ENCODE measurements at places on chromosomes 7 and 10. TPM values are rescaled to one million over a fixed set of nuclear protein-coding genes. Genes with fewer than 3 reads are reported as not detected.

The STEAP1B gene
- not detected for total RNA-seq

The TMEM225B gene
- total RNA-seq, result 1.0 TPM

The ODAD2 gene
- not detected for total RNA-seq

The CELF2 gene
- total RNA-seq, result 0.16 TPM

The SEMA4G gene
- 9.3 TPM for total RNA-seq

The SPDYE2 gene
- not detected for total RNA-seq

The VGF gene
- 12.8 TPM for total RNA-seq

The ASZ1 gene
- not detected for total RNA-seq

The BTBD16 gene
- 1.7 TPM for total RNA-seq

The DENND2A gene
- total RNA-seq, result 0.78 TPM

The HDAC9 gene
- total RNA-seq, result 0.27 TPM

The PTCD1 gene
- total RNA-seq, result 7.3 TPM

The AP3M1 gene
- total RNA-seq, result 35.4 TPM

The GSTO2 gene
- 1.5 TPM for total RNA-seq

The SPDYE9 gene
- not detected for total RNA-seq

The MAGI2 gene
- total RNA-seq, result 0.40 TPM

The CPN1 gene
- total RNA-seq, result 0.20 TPM

The EBF3 gene
- total RNA-seq, result 0.20 TPM

The POLR2J2 gene
- total RNA-seq, result 0.28 TPM

The METTL27 gene
- 9.8 TPM for total RNA-seq

The PRRT4 gene
- 0.50 TPM for total RNA-seq

The SPDYE5 gene
- not detected for total RNA-seq

The HELLS gene
- 23.2 TPM for total RNA-seq

The SAMD9 gene
- 4.9 TPM for total RNA-seq

The SNCG gene
- 10.0 TPM for total RNA-seq

The OGDHL gene
- 0.13 TPM for total RNA-seq

The FOXP2 gene
- not detected for total RNA-seq

The GDI2 gene
- 223 TPM for total RNA-seq

The ST7 gene
- total RNA-seq, result 21.0 TPM

The FLNC gene
- 4.7 TPM for total RNA-seq

The NPY gene
- total RNA-seq, result not detected

The CYP2C18 gene
- total RNA-seq, result not detected

The PTPRN2 gene
- 0.83 TPM for total RNA-seq

The EEF1AKMT2 gene
- 18.0 TPM for total RNA-seq

The HOXA3 gene
- total RNA-seq, result 6.4 TPM

The PHF14 gene
- total RNA-seq, result 22.6 TPM

The VIPR2 gene
- total RNA-seq, result 0.03 TPM

The RBP4 gene
- 10.4 TPM for total RNA-seq

The PKD2L1 gene
- 0.09 TPM for total RNA-seq

The SVOPL gene
- total RNA-seq, result not detected

The LRGUK gene
- total RNA-seq, result 0.60 TPM

The H2BK1 gene
- total RNA-seq, result not detected

The ZWINT gene
- 82.0 TPM for total RNA-seq

The CLCN1 gene
- not detected for total RNA-seq

Data from A549 treated with GW870086 at 1 μM for 4 hours (cell line).